ENCODE measurements at places on chromosomes 16 and 17.
A peak's percentile ranks its signal among the peaks of the same experiment; 100 is the strongest.

DNA sequence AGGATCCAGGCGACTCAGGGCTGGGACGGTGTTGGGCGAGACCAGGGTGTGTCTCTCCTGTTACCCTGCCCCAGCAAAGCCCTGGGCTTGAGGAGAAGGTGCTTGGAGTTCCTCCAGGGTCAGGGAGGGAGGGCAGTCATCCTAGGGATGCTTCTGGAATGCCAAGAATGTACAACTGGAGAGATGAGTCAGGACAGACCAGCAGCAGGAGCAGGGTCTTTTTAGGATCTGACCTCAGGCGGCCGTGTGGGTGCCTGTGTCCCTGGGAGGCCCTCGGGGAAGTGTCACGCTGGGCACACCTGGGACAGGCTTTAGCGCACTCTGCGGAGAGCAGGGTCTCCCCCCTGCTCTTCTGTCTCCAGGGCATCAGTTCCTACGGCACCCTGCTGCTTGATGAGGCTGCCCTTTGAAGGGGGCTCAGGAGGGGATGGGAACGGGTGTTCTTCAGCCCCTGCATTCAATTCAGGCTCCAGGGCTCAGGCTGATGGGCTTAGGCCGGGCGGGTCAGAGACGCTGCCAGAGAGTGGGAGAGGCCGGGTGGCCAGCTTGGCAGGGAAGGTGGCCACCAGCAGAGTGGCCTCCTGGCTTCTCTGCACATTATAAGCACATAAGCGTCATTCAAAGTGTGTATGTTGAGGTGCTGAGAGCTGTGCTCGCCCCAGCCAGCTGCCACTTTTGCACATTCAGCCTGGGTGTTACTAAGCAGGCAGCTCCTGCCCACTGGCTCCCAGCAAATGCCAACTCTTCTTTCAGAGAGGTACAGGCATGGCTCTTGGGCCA is 8.4 kb upstream of the MTSS2 start:
- DNase-seq = peak; percentile 79

GRCh38 chr16:939941-940340 is 30.8 kb downstream of the LMF1 start:
- no peak for DNase-seq

GRCh38 chr16:48300391-48300856 is 53.1 kb upstream of the ABCC11 start:
- DNase-seq = no peak

DNA sequence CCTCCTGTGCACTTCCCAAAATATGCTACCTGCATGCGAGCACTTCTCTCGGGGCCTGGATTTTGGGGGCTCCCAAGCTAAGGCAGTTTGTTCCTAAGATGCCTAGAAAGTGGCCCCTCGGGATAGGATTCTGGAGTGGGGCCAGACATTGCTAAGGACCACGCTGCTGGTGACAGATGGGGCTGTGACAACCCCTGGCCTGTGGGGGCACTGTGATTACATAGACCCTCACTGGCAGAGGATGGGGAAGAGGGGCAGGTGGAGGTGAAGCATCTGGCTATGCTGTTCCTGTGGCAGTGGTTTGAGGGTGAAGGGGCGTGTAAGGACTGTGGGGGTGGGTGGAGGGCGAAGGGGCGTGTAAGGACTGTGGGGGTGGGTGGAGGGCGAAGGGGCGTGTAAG is 128.4 kb downstream of the ENGASE start:
- no peak for DNase-seq

DNA sequence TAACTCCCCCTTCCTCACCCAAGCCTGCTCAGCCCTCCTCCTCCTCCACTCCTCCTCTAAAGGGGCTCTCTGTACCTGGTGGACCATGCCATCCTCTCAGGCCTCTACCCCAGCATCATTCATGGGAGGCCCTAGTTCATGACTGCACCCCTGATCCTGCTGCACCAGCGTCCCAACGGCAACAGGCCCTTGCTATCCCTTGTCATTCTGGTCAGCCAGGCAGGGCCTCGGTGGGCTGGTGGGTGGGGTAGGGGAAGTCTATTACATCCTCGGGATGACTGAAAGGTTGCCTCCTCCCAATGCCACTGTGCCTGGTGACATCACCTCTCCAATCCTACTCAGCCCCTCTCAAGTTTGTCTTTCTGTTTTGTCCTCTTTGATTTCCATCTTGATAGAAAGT is 19.7 kb downstream of the ALOX12B start:
- no peak for DNase-seq

GRCh38 chr17:76309461-76309860 is 1.4 kb upstream of the QRICH2 start:
- no peak for DNase-seq

GRCh38 chr16:7332611-7333010 is at the start of gene RBFOX1:
RBFOX1 (plus strand) TSS chr16:7332845.
- no peak for DNase-seq

- DNase-seq = no peak
These were observed 191.6 kb downstream of the CPPED1 start for GRCh38 chr16:12611916-12612597.

- DNase-seq = no peak
These were observed 36.3 kb downstream of the DHRS7C start for GRCh38 chr17:9755083-9755482.

GRCh38 chr17:49978501-49978900 is 9.5 kb downstream of the DLX4 start:
- no peak for DNase-seq

GRCh38 chr17:62017496-62017895 is 47.6 kb downstream of the MED13 start:
- DNase-seq = no peak

DNA sequence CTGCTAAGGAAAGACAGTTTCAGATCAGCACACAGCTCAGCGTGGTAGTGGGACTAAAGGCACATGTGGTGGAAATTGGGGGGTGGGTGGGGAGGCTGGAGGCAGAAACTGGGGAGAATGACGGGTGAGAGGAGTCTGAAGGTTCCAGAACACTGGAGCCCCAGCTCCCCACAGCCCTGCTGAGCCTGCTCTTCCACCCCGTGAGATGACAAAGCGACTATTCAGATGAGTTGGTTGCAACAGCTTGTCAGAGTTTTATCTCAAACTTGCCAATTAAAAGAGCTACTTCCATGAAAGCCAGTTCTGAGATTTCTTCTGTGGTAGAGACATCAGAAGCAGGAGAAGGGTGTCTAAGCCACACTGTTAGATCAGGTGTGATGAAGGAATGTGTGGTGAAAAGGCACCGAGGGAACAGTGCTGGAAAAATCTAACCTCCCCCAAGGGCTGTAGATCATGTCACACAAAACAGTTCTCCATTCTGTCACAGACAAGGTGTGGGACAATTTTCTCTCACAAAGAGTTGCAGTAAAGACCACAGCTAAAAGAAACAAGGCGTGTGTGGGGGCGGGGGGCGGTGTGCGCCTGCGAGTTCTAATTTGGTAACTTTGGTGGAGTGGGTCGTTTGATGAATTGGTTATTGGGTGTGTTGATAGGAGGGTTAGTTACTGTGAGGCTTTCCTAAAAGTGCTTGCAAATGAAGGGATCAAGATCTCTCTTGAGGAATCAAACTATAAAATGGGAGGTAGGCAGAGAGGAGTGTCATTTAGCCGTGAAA is 39.0 kb downstream of the CCDC182 start:
- DNase-seq = no peak

GRCh38 chr17:48841395-48841831 is 10.6 kb downstream of the CALCOCO2 start:
- DNase-seq = no peak

- no peak for DNase-seq
These were observed 38.8 kb downstream of the SNX20 start for GRCh38 chr16:50642349-50642748.

DNA sequence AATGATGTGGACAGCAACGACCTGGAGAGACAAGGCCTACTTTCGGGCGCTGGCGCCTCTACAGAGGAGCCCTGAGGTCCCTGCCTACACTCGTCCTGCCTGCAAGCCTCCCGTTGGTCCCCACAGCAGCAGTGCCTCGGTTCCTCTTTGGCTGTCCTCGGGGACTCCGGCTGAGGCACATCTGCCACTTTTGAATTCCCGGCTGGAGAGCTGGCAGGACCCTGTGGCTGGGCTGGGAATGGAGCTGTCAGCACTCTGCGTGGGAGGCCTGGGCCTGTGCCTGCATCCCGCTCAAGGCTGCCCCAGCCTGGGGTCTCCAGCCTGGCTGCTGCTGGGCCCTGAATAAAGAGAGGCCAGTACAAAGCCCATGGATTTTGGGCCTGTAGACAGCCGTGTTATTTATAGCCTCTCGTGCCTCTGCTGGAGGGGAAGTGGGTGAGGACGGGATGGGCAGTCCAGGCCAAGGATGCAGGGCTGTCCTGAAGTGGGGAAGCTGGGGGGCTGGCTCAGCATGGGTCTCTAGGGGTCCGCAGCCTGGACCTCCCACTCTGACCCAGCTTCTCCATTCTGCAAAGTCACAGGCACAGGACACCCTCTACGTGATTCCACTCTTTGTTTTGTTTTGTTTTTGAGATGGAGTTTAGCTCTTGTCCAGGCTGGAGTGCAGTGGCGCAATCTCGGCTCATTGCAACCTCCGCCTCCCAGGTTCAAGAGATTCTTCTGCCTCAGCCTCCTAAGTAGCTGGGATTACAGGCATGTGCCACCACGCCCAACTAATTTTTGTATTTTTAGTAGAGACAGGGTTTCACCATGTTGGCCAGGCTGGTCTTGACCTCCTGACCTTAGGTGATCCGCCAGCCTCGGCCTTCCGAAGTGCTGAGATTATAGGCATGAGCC is 10.6 kb upstream of the SPNS2 start:
- DNase-seq = no peak

- DNase-seq = no peak
These were observed 31.8 kb downstream of the MRPS23 start for GRCh38 chr17:57818066-57818465.
